ENCODE measurements at places on chromosomes 4 and X.

GRCh38 chr4:138103597-138104283, 138.4 kb downstream of the SLC7A11 start:
- DNase-seq: no peak

- no peak for DNase-seq
Measured at GRCh38 chrX:10797466-10797865, 177.1 kb upstream of the MID1 start.

DNA sequence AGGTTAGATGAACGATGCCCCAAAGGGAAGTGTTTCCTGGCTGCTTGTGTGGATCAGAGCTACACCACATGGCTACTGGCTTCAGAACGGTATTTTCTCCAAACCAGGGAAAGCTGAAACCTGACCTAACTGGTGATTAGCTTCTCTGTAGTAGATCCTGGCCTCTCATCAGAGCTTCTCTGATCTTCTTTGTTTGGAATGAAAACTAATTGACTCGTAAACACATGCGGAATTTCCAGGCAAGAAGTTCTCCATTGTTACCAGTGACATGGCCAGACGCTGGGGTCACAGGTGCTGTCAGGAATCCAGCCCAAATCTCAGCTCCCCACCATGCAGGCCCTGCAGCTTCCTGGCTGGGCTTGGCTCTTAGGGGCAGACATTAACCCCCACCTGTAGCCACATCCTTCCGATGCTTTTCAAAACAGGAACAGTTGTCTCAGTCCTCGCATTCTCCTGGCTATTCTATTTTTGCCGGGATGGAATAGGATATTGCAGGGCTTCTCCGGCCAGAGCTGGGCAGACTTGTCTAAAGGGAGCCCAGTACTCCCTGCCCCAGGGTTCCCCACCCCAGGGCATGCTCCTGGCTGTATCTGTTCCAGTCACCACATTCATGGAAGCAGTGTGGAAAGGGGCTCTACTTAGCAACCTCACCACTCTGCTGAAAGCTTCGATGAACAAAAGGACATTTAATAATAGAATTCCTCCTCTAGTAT, 305.4 kb upstream of the F9 start:
- no peak for DNase-seq

GRCh38 chr4:76313547-76313946, 7.0 kb downstream of the STBD1 start:
- no peak for DNase-seq

GRCh38 chr4:100960232-100960631, 387.1 kb downstream of the PPP3CA start:
- DNase-seq: no peak

- no peak for DNase-seq
Measured at GRCh38 chrX:14916017-14916674, 42.9 kb downstream of the MOSPD2 start.
